Cerebellar cortex (tissue), 1 donor: ENCODE measurements at places on chromosomes 11 and 22.
A peak's percentile ranks its signal among the peaks of the same experiment; 100 is the strongest.

DNA sequence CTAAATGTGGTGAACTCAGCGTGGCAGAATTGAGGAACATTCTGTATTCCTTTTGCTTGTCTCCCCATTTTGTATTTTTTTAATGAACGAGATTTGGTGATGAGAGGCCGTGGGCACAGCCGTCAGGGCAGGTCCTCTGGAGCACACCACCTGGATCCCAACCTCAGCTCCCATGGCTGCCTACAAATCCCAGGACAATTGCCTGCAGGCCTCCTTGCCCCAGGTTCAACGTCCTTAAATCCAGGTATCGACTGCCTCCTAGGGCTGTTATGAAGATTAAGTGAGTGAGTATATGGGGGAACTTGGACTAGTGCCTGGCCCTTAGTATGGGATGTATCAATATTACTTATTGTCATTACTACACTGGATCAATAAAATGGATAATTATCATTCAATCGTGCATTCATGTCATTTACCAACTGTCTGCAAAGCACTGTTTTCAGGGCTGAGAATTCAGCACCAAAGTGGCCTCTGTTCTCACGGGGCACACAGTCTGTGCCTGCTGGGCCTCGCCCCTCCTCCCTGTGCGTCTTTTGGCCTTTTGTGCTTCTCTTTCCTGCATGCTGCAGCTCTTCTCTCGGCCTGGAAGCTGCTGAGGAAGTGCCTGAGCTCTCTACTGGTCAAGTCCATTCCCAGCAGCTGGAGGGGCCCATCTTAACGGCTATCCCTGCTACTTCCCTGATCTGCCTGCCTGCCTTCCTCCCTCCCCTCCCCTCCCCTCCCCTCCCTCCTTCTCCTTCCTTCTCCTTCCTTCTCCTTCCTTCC, 1343.7 kb downstream of the BRD1 start:
- DNase-seq: no peak

GRCh38 chr22:31313366-31314147, 21.3 kb upstream of the PIK3IP1 start:
- peak; percentile 84 for DNase-seq

DNA sequence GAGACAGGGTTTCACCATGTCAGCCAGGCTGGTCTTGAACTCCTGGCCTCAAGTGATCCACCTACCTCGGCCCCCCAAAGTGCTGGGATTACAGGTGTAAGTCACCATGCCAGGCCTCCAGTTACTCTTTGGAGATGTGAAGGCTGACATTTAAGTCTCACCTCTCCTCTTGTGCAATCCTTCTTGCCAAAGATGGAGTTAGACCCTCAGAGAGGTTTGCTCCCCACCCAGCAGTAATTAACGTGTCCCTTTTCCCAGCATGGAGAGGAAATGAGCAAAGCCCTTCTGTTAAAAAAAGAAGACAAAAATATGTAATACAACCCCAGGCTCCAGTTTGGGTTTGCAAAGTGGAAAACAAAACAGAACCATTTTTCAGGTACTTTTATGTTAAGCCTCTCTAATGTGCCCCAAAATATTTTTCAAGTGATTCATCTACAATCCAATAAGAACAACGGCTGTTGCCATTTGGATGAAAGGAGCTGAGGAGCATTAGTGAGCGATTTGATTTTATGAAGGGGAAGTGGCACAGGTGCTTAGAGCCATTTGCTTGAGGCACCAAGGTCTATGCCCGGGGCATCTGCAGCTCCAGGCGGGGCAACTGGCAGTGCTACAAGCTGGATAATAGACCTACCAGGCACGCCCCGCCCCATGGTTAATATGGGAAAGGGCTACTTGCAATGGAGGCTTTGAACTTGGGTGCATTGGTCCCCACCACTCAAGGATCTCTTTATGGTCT, 57.2 kb downstream of the GRIK4 start:
- no peak for DNase-seq

DNA sequence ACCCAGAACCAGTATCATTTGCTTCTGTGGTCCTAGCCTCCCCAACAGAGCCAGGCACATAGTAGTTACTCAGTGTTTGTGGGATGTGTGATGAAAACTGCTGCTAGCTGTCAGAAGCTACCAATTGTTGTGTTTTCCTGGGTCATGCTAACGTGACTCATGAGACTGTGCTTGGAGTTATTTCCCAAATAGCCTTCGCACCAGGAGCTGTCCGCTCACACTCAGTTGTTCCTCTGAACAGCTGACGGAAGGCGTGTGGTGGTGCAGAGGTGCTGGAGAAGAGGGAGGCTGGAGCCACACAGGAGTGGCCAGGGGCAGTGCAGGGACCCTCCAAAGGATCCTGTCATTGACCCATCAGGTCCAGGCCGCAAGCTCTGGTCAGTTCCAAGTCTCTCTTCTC, 53.9 kb upstream of the TBCEL start:
- no peak for DNase-seq

GRCh38 chr11:57308426-57309060, 16.2 kb downstream of the TNKS1BP1 start:
- no peak for DNase-seq

DNA sequence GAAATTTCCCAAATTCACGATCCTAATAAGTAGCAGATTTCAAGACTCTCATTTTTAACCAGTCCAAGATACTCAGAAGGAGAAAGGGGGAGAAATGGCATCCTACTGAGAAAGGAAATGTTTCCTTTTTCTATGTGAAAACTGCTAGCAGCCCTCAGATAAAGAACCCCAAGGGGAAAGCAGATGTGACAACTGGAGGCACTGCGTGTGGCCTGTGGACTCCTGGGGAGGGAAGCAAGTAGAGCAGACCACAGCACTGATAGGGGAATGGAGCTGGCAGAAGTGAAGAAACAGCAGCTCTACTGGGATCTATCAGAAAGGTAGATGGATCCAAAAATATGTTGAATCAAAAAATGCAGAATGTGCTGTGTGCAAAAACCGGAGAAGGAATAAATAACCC, 239.7 kb upstream of the API5 start:
- DNase-seq: no peak

DNA sequence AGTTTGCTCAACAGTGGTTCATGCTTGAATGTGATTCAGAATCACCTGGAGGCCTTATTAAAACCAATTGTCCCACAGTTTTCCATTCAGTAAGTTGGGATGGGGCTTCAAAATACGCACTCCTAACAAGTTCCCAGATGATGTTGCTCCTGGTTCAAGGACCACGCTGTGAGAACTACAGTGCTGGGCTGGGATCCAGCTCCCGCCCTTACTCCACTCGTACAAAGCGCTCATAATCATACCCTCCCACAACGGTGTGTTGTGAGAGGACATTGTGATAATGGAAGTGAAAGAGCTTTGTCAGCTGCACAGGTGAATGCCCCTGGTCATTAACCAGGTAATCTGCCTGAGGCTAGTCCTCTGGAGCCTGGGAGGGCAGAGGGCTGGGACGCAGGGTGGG, 1.3 kb upstream of the CD82 start:
- DNase-seq: no peak

DNA sequence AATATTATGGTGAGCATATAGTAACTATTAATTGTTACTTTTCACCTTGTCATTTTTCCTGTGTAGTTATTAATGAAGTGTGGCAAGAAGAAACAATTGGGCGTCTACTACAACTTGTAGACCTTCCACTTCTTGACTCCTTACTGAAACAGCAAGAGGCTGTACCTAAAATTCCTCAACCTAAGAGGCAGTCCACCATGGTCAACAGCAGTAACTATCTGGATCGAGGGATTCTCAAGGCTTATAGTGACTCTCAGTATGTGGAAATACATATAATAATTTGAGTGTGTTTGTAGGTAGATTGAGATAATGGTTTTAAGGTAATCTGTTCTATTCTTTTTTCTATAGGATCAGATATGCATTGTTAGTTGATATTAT, 10.8 kb upstream of the TCP11L1 start:
- DNase-seq: no peak

GRCh38 chr22:24189249-24190158, 8.2 kb downstream of the SUSD2 start:
- DNase-seq: no peak

DNA sequence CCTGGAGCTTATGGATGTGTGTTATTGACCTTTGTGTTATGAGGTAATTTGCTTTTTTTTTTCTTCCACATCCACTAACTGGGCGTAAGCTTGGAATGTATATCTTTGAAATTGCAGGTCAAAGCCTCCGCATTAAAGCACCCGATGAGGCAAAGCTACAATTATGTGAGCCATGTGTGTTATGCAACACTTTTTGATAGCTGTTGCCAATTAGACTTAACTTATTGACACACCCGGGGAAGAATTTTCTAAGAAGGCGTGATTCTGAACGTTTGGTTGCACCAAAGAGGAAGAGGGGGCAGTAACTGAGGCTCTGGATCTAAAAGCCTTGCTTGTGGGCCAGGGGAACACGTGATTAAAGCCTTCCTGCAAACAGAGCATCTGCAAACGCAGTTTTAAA, 610 bp upstream of the TEX12 start:
- DNase-seq: no peak

GRCh38 chr11:112498701-112499100, 238.0 kb upstream of the PLET1 start:
- no peak for DNase-seq

GRCh38 chr11:81772166-81772565, 961.5 kb downstream of the FAM181B start:
- no peak for DNase-seq

DNA sequence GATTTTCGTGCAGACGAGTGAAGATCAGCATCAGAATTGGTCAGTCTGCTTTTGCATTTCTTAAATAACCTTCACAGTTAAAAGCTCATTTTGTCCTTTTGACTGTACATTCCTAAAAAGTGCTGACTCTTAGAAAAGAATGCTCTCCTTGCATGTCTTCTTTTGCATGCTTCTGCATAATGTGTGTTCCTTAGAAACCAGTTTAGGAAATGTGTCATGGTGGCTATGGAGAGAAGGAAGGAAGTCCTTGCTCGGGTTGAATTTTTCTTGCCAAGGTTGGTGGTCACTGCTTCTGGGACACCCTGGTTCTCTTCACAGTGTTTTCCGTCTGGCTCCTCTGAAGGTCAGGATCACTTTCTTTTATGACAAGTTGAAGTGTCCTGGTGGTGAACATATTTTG, 6.8 kb downstream of the AP2A2 start:
- DNase-seq: no peak

GRCh38 chr11:12163181-12163941, 53.0 kb downstream of the MICAL2 start:
- DNase-seq: peak; percentile 48

DNA sequence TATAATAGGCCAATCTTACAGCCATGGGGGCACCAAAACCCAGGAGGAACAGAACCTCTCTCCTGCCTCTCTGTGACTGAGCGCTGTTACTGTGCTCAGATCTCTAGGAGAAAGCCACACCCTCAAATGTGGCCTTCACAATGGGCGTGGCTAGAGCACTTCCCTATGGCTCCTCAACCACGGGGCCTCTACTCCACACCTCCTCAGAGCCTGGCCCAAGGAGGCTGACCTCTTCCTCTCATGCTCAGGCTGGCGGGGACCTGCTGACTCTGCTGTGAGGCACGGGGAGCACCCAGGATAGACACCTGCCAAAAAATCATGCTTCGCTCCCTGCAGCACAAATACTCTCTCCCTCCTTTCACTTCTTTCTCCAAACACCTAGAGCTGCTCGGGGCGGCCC, 41.0 kb downstream of the C11orf58 start:
- no peak for DNase-seq

DNA sequence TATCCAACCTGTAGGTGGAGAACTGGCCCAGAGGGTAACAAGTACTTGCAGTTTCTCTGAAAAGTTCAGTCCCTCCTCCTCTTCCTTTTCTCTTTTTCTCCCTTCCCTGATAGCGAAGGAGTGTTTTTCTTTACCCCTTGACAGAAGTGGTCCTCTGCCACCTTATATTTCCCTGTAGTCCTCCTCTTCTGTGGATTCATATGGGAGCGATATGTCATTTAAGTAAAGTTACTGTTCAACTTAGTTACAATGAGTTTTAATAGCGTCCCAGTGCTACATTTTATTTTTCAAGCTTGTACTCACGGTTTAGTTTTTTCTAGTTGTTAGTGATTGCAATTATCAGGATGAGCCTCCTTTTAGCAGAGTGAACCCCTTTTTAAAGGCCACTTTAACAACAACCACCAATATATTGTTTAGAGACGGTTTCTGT, 1.4 kb downstream of the PCF11 start:
- no peak for DNase-seq

GRCh38 chr11:71568704-71569349, 3.5 kb downstream of the KRTAP5-10 start:
- no peak for DNase-seq

DNA sequence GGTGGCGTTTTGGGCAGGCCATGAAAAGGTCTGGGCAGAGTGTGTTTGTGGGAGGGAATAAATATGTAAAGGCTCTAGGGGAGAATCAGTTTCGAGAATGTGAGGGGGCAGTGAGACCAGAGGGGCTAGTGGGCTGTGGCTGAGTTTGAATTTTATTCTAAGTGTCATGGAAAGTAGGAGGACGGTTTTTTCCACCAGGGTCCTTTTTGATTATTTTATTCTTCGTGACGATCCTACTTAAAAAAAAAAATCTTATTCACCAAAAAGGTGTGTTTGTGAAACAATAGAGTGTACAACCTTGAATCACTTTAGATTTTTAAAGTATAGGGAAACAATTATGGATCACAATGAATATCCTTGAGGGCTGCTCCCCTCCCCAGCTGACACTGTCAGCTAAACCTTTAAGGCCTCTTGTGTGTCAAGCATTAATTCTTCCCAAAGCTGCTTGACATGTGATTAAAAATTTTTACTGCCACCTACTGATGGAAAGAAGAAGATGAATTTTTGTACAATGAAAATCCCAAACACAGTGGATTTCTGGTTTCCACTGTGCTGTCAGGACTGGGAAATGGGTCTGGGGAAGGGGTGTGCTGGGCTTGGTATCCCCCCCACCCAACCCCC, 107.5 kb upstream of the OR4B1 start:
- peak; percentile 74 for DNase-seq

GRCh38 chr11:115408036-115408921, 95.9 kb downstream of the CADM1 start:
- DNase-seq: no peak

DNA sequence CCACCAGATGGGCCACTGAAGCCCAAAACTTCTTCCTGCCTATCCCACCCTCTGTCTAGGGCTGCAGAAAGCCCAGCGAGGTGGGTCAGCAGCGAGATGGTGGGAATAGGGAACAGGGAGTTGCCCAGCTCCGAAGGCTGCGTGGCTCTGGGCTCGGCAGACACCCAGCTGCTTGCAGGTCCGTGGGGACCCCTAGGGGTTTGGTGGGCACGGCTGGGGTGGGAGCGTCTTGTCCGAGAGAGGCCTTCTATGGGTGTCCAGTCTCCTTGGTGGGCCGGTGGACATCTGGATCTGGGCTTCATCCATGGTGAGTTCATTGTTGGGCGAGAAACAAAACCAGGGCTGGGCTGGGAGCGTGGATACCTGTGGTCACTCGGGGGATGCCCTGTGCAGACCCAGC, 1211.0 kb downstream of the BRD1 start:
- no peak for DNase-seq
